RPMI7951 (cell line): ENCODE measurements at places on chromosomes 7 and 10.
A peak's percentile ranks its signal among the peaks of the same experiment; 100 is the strongest.

- DNase-seq: peak; percentile 77
Observed at GRCh38 chr10:88032566-88032965, 169.1 kb downstream of the PTEN start.

GRCh38 chr7:52119537-52119936, 802.9 kb upstream of the COBL start:
- DNase-seq: no peak

DNA sequence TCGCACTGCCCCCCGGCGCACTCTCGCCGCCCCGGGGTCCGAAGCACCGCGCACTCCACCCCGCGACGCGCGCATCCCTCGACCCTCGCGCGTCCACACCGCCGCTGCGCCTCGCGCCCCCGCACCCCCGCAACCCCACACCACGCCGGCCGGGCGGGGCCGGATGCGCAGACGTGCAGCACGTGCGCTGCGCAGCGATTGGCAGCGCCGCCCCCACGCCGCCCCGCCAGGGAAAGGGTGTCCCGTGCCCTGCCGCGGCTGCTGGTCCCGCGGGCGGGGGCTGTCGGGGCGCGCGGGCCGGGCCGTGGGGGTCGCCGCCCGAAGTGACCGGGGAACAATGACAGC, 53.7 kb upstream of the KDM7A start:
- no peak for DNase-seq

GRCh38 chr10:80104066-80104926, 25.8 kb downstream of the TMEM254 start:
- peak; percentile 64 for DNase-seq

DNA sequence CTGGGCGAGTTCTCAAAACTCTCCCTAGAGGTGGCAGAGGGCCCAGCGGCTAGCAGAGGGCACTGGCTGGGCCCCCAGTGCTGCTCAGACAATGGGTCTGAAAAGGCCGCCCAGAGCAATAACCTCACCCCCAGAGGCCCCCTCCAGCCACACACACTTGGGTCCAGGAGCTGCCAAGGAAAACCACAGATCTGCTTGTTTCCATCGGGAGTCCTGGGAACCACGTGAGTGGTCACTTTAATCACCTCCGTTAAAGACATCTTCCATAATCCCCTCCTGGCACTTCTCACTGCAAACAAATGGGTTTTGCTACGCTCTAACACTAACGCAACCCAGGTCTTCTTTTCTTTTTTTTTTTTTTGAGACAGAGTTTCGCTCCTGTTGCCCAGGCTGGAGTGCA, 30.0 kb downstream of the NUDT1 start:
- DNase-seq: no peak

GRCh38 chr10:84538036-84538435, 209.6 kb downstream of the CCSER2 start:
- no peak for DNase-seq

DNA sequence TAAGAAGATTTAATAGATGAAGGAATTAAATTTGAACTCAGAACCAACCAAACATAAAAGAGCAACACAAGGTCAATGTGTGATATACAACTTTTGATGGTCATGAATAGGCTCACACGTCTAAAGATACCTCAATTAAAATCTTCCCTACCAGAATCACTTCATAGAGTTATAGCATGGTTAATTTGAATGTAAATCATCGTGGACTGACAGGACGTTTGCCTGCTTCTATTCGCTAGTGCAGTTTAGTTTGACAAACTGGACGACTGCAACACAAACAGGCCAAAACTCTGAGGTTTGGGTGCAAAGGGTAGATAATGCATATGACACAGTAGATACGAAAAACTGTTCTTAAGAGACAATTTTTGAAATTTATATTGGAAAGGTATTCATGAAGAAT, 32.5 kb upstream of the CNTNAP2 start:
- no peak for DNase-seq

DNA sequence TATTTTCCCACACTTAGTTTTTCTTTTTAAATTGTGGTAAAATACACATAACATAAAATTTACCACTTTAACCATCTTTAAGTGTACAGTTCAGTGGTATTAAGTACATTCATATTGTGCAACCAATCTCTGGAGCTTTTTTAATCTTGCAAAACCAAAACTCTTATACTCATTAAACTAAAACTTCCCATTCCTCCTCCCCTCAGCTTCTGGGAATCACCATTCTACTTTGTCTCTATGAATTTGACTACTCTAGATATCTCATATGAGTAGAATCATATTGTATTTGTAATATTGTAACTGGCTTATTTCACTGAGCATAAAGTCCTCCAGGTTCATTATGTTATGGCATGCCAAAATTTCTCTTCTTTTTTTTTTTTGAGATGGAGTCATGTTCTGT, 86.4 kb upstream of the JAZF1 start:
- no peak for DNase-seq

DNA sequence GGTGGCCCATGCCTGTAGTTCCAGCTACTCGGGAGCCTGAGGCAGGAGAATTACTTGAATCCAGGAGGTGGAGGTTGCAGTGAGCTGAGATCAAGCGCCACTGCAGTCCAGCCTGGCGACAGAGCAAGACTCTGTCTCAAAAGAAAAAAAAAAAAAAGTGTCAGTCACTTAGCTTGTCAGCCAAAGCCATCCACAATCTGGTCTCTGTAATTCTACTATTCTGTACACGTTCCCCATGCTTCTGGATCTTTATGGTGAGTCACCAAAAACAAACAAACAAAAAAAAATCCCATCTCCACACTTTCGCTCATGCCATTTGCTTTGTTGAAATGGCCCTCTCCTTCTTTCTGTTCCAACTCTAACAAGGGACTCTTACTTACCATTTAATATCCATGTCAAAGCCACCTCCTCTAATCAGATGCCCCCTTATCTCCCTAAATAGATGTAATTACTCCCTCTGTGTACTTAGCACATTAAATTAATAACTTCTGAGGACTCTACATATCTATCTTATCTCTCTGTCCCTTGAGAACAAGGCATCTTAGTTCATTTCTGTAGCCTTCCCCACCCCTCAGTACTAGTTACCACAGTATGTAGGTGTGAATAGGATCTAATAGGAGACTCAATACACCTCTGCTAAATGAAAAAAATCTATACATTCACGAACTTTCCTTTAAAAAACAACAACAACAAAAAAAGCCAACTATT, 128.4 kb downstream of the ELMO1 start:
- no peak for DNase-seq

GRCh38 chr10:2476812-2477553, 590.4 kb upstream of the PFKP start:
- no peak for DNase-seq

DNA sequence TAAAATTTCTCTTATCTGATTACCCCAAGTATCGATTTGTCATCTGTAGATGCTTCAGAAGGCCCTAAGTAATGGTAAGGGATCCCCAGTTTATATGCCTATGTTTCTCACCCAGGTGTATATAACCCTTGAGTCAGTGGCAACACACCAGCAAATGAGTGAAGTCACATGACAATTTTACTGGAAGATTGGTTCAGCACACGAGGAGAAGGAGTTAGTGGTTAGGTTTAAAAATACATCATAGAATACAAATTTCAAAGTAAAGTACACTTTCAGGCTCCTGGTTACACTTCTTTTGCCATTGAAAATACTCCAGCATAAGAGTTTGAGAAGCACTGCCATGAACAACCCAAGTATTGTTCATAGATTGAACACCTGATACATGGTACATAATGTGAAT, 29.7 kb upstream of the CAPZA2 start:
- no peak for DNase-seq

GRCh38 chr10:99520040-99520846, 12.5 kb upstream of the NKX2-3 start:
- no peak for DNase-seq

GRCh38 chr7:37283716-37284115, 164.9 kb downstream of the ELMO1 start:
- DNase-seq: no peak

DNA sequence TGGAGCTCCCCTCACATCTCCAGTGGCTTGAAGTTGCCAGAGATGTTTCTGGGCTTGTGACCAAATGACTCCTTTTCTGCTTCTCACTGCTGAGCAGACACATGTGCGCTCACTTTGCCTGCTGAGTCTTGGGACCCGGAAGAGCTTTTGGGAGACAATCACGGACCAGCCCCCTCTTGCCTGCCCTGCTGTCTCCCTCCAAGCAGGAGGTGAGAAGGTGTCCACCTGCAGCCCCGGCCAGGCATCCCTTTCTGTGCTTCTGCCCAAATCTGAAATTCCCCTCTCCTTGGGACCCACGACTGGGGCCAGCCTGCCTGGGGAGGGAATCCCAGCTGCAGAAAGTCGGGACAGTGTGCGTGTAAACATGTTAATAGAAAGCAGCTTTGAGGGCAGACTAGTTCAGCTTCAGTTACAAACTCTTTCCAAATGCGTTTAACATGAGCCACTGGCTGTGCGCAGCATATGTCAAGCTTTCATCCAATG, 31.7 kb downstream of the HTRA1 start:
- DNase-seq: peak; percentile 63

- no peak for DNase-seq
Observed at GRCh38 chr7:15885678-15886077, 199.2 kb upstream of the MEOX2 start.

DNA sequence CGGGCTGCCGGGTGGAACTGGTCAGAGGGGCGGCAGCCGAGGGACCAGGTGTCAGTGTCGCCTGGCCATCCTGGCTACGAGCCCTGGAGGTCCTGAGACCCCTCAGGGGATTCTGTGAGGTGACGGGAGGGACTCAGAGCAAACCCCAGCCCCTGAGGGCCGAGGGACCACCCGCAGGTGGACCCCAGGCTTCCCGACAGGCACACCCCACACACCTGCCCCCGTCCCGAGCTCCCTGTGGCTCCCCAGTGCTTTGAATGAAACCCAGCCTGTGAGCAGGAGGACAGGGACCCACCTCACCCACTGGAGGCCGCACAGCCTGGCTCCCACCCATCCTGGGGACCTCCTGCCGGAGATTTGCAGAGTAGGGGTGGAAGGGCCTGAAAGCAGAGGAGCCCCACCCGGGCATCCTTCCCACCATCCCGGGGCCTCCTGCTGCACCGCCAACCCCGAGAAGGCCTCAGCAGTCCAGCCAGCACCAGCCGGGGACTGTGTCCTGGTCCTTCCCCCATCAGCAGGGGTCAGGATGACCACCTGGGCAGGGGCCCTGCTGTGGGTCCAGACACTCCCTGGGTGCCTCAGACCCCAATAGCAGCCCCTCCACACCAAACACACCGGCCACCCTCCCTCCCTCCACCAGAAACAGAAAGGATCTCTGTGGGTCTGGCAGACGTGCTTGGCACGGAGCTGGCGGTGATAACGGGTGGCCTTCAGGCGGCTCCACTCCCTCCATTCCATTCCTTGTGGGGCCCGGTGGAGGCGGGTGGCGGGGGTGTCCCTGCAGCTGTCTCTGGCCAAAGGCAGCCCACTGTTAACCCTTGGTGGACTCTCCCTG, 13.9 kb downstream of the VENTX start:
- no peak for DNase-seq

DNA sequence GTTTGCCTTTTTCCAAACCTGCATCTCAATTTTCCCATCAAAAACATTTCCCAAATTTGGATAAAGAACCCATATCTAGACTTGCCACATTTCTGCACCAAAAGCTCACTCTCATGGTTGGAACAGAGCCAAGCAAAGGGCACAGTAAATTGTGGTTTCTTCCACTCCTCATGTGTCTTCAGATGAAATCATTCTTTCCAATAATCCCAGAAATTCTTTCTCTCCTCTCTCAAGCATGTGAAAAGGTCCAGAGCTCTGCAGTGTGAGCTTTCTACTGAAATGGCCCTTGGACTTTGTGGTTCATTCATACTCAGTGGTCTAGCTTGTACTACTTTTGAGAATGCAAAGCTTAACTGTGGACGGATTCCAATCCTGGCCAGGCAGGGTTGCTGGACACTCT, 19.8 kb downstream of the PRSS2 start:
- peak; percentile 18 for DNase-seq

DNA sequence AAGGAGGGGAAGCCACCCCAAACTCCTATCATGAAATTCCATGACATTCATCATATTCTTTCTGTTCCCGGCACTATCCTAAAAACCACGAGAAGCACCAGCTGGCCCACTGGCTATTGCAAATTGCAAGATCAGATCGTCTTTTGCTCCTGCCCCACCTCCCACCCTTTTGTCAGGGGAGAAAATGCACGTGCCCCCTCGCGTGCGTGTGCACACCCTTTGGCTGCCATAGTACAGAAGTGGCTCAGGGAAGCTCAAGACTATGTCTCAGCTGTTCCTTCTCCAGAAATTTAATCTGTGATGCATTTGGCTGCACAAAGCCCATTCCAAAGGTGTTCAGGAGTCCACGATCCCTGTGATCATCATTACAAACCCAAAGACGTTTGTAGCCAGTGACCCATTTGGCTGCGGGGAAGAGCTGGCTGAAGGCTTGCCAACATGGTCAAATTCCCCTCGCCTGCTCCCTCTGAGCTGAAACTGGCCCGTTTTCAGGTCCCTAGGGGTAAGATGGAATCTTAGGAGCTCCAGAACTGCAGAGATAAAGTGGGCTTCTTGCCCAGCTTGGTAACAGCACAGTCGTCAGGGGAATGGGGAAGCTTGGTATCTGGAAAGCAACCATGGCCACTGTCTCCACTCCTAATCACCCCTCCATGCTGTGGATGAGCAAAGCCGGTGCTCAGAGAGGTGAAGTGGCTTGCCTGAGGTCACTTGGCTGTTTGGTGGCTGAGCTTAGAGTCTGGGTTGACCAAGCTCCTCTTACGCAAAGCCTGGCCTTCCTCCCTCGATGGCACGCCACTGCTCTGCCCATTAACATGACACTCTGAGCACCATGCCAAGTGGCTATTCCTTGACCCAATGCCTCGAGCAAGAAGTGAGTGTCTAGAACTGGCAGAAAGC, 155.4 kb downstream of the NEURL1 start:
- peak; percentile 97 for DNase-seq

DNA sequence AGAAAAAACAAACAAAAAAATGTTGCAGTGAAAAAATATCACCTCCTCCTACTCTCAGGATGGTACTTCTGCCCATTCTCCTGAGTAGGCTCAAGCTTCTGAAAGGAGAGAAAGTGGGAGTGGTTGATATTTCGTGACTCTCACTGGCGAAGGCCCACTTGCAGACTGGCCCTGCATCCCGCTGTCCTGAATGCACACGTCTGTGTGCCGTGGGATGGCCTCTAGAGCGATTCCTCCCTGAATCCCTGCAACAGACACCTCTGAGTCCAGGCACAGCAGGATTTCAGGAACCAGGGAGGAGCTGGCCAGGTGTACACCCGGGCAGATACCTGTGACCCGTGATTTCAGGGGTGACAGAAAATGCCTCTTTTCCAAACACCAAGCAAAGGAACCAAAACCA, 319.2 kb downstream of the DPP6 start:
- DNase-seq: no peak

DNA sequence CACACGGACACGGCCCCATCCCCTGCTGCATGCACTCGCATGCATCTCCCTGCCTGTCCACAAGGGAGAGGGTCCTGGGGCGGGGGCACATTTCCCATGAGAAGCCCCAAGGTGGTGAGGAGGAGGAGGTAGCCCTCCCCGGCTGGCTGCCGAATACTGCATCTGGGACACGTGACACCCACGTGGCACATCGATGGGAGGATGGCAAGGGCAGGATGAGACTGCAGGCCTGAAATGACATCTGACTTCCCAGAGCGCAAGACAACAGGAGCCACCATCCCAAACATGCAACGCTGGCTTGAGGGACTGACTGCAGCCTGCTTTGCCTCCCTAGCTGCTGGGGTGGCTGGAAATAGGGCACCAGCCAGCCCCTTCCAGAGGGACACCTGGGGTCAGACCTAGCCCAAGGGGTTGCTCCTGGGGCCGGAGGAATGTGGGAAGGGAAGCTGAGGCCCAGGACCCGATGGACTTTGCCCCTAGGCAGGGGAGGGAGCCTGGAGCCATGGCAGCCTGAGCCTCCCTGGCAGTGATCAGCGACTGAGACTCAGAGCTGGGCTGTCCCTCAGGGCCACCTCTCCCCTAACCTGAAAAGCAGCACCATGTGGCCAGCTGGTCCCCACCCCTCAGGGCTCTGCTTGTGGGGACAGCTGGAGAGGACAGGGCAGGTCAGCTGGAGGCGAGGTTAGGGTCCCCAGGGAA, 16.1 kb downstream of the BUD23 start:
- no peak for DNase-seq
